ENCODE measurements at places on chromosomes 16 and 17.

GRCh38 chr16:86556576-86556975 is 1.5 kb upstream of the MTHFSD start:
- no peak overlapping the region for H3K27ac ChIP-seq
- peaks cover 18% of the 10 kb centered on the region for H3K27me3 ChIP-seq
- H3K4me1 ChIP-seq = peaks cover 45% of the 10 kb centered on the region
- no peak for DNase-seq

GRCh38 chr17:8365143-8365542 is 11.4 kb downstream of the KRABD2 start:
- H3K4me1 ChIP-seq = peaks cover 24% of the 10 kb centered on the region
- peak overlapping the region; percentile 50 for H3K27ac ChIP-seq
- DNase-seq = no peak
- H3K36me3 ChIP-seq = peaks cover 32% of the 10 kb centered on the region
- no peak overlapping the region for H3K4me3 ChIP-seq
- H3K27me3 ChIP-seq = no peaks in the 10 kb centered on the region

DNA sequence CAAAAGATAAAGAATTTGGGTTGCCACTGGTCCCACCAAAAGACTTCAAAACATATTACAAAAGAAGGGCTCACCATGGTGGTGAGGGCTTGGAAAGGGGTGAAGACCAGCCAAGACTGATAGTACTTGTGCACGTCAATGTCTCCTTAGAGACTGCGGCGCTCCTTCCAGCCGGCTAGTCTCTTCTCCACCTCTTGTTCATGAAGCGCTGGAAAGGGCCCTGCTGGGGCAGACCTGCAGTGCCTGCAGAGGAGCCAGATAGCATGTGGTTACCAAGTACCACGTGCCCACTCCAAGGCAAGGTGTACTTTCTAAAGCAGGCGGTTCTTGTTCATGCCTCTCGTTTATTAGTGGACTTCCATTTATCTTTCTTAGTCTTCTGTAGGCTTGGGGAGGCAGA is 92.7 kb upstream of the FAM20A start:
- peaks cover 38% of the 10 kb centered on the region for H3K4me1 ChIP-seq
- DNase-seq = no peak
- H3K27ac ChIP-seq = no peak overlapping the region
- no peak overlapping the region for H3K4me3 ChIP-seq
- no peaks in the 10 kb centered on the region for H3K36me3 ChIP-seq

GRCh38 chr16:53159781-53160436 is 105.1 kb downstream of the CHD9 start:
- H3K4me3 ChIP-seq = no peak overlapping the region
- no peaks in the 10 kb centered on the region for H3K4me1 ChIP-seq
- peaks cover 25% of the 10 kb centered on the region for H3K36me3 ChIP-seq
- peak; percentile 17 for DNase-seq
- no peaks in the 10 kb centered on the region for H3K27me3 ChIP-seq

- DNase-seq = peak; percentile 23
- peaks cover 62% of the 10 kb centered on the region for H3K27me3 ChIP-seq
- no peaks in the 10 kb centered on the region for H3K4me1 ChIP-seq
- no peak overlapping the region for H3K27ac ChIP-seq
- H3K36me3 ChIP-seq = no peaks in the 10 kb centered on the region
- no peak overlapping the region for H3K4me3 ChIP-seq
These were observed 80.8 kb upstream of the CCL1 start for GRCh38 chr17:34443619-34444469.

- no peak overlapping the region for H3K27ac ChIP-seq
- H3K4me1 ChIP-seq = no peaks in the 10 kb centered on the region
- no peaks in the 10 kb centered on the region for H3K36me3 ChIP-seq
- peaks cover 7% of the 10 kb centered on the region for H3K27me3 ChIP-seq
- DNase-seq = no peak
These were observed 10.4 kb upstream of the OR3A1 start for GRCh38 chr17:3308603-3309002.

DNA sequence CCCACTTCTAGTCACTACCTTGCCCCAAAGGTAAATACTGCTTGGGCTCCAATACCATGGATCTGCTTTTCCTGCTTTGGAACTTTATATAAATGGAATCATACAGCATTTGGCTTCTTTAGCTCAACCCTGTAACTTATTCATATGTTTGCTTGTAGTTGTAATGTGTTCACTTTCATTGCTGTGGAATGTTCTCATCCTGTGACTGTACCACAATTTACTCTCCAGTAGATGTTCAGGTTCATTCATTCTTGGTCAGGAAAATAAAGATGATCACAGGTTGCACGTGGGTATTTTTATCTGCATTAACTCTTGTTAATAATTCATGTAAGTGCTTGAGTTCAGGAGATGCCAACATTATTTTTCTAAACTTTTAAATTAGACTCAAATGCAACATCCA is 6.7 kb upstream of the BEAN1 start:
- no peak for DNase-seq
- H3K27me3 ChIP-seq = peaks cover 73% of the 10 kb centered on the region
- no peak overlapping the region for H3K4me3 ChIP-seq
- peaks cover 5% of the 10 kb centered on the region for H3K4me1 ChIP-seq
- H3K27ac ChIP-seq = no peak overlapping the region

GRCh38 chr16:47234-47633 is 6.2 kb downstream of the POLR3K start:
- H3K4me3 ChIP-seq = no peak overlapping the region
- DNase-seq = no peak
- peaks cover 18% of the 10 kb centered on the region for H3K4me1 ChIP-seq

GRCh38 chr17:61152898-61153297 is 246.7 kb upstream of the TBX2 start:
- H3K4me1 ChIP-seq = peaks cover 92% of the 10 kb centered on the region
- no peak for DNase-seq
- H3K4me3 ChIP-seq = peak overlapping the region; percentile 18
- no peaks in the 10 kb centered on the region for H3K27me3 ChIP-seq
- H3K36me3 ChIP-seq = no peaks in the 10 kb centered on the region

GRCh38 chr16:16778332-16778731 is 399.4 kb downstream of the NPIPA7 start:
- peaks cover 18% of the 10 kb centered on the region for H3K4me1 ChIP-seq
- DNase-seq = peak; percentile 8
- H3K27ac ChIP-seq = no peak overlapping the region
- no peaks in the 10 kb centered on the region for H3K36me3 ChIP-seq
- peaks cover 13% of the 10 kb centered on the region for H3K27me3 ChIP-seq

DNA sequence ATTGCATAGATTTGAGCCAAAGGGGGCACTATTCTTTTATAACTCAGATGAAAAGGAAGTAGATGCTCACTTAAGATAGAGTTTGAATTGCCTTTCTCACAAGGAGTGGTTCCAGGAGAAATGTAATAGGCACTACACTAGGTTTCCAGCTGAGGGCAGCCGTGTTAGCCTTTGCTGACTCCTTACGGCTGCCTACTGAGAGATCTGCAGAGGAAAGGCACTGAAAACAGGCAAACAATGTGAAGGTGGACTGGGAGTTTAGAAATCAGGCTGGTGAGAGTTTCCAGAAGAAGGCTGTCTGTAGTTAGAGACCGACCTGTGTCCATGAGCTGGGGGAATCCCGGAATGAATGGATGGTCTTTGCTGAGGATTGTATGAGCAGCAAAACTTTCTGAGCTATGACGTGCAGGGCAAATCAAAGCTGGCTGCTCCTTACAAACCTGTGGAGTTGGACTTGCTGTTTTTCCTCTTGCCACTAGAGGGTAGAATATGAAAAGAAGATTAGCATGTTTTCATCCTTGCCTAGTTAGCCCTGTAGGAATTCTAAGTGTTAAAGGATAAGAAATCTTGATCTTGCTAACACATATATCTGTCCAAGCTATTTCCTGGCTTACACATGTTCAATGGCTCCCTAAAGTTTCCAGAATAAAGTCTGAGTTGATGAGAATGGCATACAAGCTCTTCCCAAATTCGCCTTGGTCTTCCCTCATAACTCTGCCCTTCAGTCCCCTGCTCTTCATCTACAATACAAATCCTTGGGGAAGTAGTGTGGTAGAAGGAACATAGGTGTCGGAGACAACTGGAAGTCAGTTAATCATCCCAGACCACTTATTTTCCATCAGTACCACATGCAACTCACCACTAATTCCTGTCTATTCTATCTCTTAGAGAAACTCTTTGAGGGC is 20.1 kb upstream of the TAOK1 start:
- peak; percentile 50 for DNase-seq
- no peak overlapping the region for H3K4me3 ChIP-seq
- peaks cover 6% of the 10 kb centered on the region for H3K4me1 ChIP-seq
- no peaks in the 10 kb centered on the region for H3K36me3 ChIP-seq
